ENCODE measurements at places on chromosomes 2 and 18.

DNA sequence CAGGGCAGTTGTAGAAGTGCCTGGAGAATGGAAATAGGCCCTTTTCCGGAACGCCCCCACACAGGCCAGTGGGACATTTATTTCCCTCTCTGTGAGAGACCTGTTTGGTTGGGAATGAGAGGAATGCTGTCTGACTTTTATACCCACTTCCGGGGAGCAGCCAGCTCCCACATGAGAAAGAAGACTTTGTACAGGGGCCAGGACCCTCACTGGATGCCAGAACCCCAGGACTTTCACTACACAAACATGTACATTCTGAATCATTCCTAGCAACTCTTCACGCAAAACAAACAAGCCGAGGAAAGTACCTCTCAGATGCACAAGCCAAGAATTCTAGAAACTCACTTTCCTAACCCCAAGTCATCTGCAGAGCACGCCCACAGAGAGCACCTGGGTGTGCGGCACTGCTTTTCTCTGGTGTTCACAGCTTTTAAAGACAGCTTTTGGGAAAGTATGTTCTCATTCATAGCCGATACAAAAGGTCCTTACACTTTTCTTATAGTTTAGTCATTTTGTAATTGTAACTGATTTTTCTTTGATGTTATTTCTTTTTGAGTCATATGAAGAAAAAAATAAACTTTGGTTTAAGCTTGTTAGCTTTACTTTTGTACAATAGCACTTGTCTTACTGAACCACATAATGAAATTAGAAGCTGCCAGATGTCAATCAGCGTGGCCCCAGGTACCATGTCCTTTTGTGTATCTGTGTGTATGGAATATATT, 856.1 kb upstream of the ID2 start:
- DNase-seq = no peak

GRCh38 chr2:53635694-53636093, 131.9 kb upstream of the CHAC2 start:
- DNase-seq = no peak

DNA sequence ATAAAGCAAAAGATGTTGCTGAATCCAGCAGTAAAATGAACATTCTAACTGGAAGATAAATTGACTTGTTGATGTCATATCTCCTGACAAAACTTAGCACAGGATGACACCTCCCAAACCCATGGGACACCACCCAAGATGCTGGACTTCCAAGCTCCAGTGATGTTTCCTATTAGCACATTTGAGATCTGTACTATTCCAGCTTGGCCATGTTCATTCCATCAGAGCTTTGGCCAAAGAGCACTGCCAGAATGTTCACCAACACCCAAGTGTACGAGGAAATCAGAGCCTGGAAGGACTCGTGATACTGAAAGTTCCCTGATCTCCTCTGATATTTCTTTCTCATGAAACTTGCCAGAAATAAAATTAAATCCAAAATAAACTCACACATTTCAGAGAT, 44.7 kb downstream of the PID1 start:
- no peak for DNase-seq

DNA sequence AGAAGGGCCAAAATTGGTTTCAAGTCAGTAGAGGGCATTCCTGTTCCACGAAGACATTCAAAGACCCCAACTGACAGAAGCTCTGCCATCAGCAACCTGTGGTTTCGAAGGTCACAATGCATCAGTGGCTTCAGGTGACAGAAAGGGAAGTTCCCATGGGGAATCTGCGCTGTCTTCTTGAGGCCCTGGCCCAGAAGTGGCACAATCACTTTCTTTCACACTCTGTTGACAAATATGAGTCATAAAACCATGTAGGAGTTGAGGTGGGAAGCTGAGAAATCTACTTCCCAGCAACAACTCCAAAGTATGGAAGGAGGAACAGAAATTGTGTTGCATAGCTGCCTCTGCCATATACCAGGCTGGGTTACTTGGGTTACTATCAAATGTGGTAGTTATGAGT, 621.1 kb upstream of the FANCL start:
- DNase-seq = no peak

DNA sequence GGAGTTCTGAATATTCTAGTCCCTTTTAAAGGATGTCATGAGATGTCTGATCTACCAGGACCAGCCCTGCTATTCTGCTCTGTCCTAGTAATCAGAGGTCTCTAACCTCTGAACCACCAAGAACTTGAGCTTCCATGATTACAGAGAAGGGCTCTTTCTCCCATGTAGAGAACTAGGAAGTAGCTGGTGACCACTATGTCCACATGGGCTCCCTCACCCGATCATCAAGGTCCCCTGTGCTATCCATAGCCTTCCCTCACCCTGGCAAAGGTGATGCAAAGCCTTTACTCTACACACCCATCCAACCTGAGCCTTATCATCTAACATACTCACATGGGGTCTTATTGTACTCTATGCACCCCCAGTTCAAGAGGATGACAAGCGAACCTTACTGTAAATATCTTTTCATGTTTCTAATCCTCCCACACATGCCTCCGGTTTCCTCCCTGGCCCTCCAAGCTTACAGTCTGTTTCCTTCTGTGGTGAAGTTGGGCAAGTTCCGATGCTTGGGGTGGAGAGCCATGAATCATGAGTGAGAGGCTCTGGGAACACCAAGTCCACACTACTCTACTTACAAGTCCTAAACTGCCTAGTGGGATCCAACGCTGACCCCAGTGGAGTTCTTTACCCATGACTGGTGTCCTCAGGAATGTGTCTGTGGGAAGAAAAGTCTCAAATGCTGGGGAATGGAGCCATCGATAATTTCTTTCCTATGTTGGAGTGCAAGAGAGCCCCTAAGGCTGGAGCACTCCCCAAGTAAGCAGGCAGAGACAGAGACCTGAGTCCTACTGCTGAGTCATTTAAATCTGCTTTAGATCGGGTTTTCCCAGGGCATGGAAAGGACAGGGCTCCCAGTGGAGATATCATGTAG, 73.3 kb upstream of the KLF7 start:
- DNase-seq = peak; percentile 90

GRCh38 chr2:219282375-219282774, 3.2 kb downstream of the DNAJB2 start:
- no peak for DNase-seq

- no peak for DNase-seq
These were observed 48.5 kb downstream of the MBOAT2 start for GRCh38 chr2:8954990-8955389.

DNA sequence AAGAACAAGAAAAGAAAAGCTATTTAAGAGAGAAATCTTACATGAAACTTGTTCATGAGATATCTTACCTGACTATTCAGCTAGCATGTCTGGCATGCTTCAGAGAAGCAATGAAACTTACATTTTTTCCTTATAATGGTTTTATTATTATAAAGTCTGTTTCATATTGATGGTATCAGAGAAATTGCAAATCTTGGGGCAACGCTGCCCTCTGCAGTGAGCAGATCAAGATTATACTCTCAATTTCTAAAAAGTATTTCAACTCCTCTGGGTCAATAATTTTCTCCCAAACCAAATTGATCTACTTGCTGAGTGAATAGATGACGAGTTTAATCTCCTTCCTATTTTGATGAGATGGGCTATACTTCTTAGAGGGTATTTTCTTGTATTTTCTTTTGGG, 235.6 kb downstream of the NUP35 start:
- DNase-seq = peak; percentile 44

DNA sequence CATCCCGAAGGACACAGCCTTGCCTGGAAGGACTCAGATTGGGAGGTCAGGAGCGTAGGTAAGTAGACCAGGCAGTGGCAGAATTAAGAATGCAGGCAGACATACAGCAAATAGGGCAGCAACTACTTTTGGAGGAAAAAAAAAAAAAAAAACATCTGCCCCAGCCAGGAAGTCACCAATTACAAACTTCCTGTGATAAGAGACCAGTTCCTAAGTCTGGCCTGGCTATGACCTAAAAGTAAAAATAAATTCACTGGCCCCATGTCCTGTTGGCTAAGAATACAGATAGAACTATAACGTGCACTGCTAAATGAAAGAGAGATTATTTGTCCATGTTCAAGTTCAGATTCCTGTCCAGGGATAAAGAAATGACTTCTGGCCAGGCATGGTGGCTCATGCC, 45.2 kb upstream of the NOSTRIN start:
- peak; percentile 57 for DNase-seq

GRCh38 chr2:26495705-26496297, 17.9 kb upstream of the OTOF start:
- DNase-seq = peak; percentile 88

- no peak for DNase-seq
These were observed 1.1 kb downstream of the IL18R1 start for GRCh38 chr2:102356741-102357140.

- no peak for DNase-seq
These were observed 17.5 kb downstream of the DNAJC10 start for GRCh38 chr2:182733572-182733971.
